ENCODE measurements at places on chromosomes 5 and 9. TPM values are rescaled to one million over a fixed set of nuclear protein-coding genes. Genes with fewer than 3 reads are reported as not detected.

The CCDC192 gene
- not detected for total RNA-seq

DNA sequence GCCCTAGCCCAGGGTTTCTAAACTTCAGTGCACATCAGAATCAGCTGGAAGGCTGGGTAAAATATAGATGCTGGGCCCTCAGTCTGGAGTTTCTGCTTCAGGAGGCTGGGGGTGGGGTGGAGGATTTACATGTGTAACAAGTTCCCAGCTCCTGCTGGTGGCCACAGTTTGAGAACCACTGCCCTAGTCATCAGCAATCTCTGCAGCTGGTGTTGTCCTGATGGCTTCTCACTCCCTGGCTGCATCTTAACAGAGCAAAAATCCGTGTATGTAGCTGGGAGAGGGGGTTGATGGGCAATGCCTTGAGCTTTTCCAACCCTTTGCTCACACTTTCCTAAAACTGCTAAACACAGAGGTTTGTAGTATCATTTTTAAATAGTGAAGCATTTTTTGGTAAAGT, 186.0 kb upstream of the KLF9 start:
- peak; percentile 71 for DNase-seq

GRCh38 chr9:35730486-35730854, 1.5 kb downstream of the TLN1 start:
- peak; percentile 6 for DNase-seq

The PCDHB7 gene
- total RNA-seq, result 2.0 TPM

DNA sequence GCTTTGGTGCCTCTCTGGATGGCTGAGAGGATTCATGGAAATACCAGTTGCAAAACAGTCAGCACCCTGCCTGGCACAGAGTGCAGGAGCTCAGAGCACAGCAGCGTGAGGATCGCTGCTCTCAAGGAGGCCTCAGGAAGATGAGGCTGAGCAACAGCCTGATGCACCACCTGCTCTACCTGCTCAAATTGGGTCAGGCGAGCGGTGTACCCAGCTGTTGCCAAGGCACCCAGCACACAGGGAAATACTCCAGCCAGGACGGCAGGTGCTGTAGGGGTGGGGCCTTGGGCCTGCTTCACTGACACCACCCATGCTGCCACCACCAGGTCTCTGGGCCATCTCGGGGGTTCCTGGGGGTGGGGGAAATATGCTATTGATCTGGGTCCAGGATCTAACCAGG, 4.3 kb downstream of the EEIG1 start:
- no peak for DNase-seq

- DNase-seq, result no peak
Measured at GRCh38 chr5:9957214-9957613, 292.5 kb downstream of the ATPSCKMT start.

DNA sequence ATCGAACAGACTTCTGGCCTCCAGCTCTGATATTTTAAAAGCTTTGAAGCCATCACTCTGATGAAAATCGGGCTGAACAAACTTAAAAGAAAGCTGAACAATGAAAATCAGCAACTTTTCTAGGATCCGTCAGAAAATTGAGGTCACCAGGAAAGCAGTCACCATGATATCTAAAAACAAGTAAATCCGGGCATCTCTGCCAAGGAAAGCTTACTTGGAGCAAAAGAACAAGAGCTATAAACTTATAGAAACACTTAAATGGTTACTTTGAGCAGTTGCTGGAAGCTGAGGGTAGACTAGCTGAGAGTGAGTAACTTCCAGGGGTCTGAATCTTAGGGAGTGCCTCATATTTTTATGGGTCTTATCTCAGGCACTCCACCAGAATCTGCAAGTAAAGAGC, 1043.0 kb upstream of the CDH18 start:
- no peak for DNase-seq

GRCh38 chr9:72210522-72210921, 61.3 kb downstream of the GDA start:
- no peak for DNase-seq

The GABRA6 gene
- not detected for total RNA-seq

DNA sequence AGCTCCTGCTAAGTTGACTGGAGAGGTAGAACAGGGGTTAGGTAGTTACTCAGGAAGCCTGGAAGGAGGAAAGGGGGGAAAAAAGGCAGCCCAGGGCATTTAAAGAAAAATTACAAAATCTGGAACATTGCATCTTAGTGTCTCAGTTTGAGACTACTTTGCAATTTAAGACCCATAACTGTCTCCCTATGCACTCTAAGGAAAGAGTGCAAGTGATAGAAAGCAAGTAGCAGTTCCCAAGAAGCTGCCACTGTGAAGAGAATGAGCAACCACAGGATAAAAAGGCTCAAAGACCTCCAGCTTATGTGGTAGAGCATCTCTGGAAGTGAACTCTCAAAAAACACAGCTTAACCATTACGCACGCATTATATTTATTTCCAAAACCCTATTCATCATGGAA, 141.8 kb downstream of the SLCO4C1 start:
- DNase-seq, result no peak

The ORM2 gene
- not detected for total RNA-seq

- peak; percentile 78 for DNase-seq
Measured at GRCh38 chr5:92945605-92946097, 635.4 kb downstream of the NR2F1-AS1 start.

Measured in LHCN-M2 (cell line).